ENCODE measurements at places on chromosomes 12 and 14. TPM values are rescaled to one million over a fixed set of nuclear protein-coding genes. Genes with fewer than 3 reads are reported as not detected.

B3GNT4 gene
- polyA plus RNA-seq: 2.1 TPM

DNA sequence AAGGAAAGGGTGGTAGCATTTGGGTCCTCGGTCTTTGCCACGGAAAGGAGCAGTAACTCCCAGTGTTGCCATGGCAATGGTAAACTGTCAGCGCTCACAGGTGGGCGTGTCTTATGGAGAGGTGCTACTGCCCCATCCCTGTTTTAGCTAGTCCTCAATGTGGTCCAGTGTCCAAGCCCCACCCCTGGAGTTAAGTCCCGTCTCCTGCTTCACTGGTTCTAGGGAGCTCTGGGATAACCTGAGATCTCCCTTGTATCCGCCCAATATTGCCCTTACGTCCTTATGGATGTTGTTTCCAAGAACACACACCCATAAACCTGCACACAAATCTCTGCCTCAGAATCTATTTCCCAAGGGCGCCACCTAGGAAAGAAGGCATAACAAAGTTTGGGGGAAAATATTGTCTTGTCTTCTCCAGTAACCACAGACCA, 64.2 kb downstream of the SPRING1 start:
- DNase-seq: no peak

- no peak for DNase-seq
Measured at GRCh38 chr12:85951823-85952222, 77.7 kb downstream of the NTS start.

DNA sequence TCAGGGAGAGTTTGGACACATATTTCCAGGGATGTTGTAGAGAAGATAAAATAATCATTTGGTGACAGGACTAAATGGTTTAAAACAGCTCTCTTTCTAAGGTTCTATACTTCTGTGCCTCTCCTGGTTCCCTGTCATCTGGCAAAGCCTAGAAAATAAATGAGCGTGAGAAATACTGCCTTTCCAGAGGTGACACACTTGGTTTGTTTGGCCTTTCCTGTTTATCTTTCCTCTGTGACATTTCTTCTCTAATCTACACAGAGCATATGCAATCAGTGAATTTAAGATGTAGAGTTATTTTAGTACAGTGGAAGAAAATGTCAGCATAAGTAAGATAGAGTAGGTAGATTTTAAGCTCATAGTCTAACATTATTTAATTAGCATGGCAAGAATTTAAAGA, 22.0 kb upstream of the SSTR1 start:
- DNase-seq: no peak

GLT8D2 gene
- 17.3 TPM for polyA plus RNA-seq

DNA sequence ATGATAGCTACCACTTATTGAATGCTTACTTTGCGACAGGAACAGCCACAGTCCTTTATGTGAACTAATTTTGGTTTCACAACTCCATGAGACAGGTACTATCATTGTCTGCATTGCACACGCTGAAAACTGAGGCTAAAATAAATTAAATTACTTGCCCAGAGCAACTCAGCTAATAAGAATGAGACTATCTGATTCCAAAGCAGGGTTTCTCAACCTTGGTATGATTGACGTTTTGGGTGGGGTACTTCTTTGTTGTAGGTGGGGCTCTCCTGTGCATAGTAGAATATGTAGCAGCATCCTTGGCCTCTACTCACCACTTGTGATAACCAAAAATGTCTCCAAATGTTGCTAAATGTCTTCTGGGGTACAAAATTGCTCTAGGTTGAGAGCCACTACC, 9.1 kb downstream of the PHLDA1 start:
- no peak for DNase-seq

A2M gene
- polyA plus RNA-seq: 200 TPM

VEZT gene
- polyA plus RNA-seq: 31.7 TPM

- no peak for DNase-seq
Measured at GRCh38 chr14:103392106-103392505, 6.9 kb downstream of the MARK3 start.

VRTN gene
- polyA plus RNA-seq: 3.5 TPM

GRCh38 chr14:37057776-37058175, 114.6 kb downstream of the SLC25A21 start:
- no peak for DNase-seq

GDF3 gene
- not detected for polyA plus RNA-seq

MGP gene
- polyA plus RNA-seq: 656 TPM

GRCh38 chr12:32577328-32577727, 101.8 kb upstream of the DNM1L start:
- DNase-seq: no peak

SLC17A8 gene
- 0.28 TPM for polyA plus RNA-seq

DNA sequence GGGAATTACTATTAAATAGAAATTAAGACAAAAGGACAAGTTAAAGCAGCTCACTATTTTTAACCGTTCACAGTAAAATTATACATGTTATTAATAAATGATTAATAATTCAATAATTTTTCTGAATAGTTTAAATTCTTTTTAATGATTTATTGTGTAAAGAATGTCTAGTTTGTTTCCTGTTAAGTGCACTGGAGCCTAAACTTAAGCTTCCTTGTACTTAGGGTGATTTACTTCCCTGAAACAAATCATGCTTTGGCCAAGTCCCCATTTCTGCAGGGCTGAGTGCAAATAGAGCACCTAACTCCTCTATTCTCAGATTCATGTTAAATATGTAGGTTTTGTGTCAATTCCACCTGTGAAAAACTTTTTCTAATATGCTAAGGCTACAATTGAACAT, 188.9 kb upstream of the PDZRN4 start:
- no peak for DNase-seq

GRCh38 chr12:112686373-112686772, 105.2 kb upstream of the RPH3A start:
- no peak for DNase-seq

CKB gene
- polyA plus RNA-seq: 504 TPM

LRRC9 gene
- polyA plus RNA-seq: 10.1 TPM

DNA sequence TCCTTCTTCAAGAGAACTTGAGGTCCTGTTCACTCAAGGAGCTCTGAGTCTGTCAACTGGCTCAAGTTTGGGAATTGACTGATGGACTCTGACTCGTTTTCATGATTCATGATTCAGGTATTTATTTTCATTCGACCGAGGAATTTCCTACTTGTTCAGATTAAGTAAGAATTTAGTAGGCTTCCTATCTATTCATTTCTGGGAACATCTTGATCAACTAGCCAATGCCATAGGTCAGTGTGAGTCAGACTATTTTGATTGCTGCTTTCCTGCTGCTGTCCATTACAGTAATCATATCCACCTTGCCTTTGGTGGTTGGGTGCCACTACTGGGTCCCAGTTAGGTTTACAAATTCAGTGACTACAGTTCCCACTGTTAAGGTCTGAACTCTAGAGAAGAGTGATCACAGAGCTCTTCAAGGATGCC, 6.1 kb downstream of the FAM186A start:
- no peak for DNase-seq

- no peak for DNase-seq
Measured at GRCh38 chr12:80988986-80989385, 51.3 kb upstream of the LIN7A start.

- no peak for DNase-seq
Measured at GRCh38 chr12:75481013-75481705, 604 bp downstream of the GLIPR1 start.

TCL1B gene
- polyA plus RNA-seq: 5.1 TPM

DNA sequence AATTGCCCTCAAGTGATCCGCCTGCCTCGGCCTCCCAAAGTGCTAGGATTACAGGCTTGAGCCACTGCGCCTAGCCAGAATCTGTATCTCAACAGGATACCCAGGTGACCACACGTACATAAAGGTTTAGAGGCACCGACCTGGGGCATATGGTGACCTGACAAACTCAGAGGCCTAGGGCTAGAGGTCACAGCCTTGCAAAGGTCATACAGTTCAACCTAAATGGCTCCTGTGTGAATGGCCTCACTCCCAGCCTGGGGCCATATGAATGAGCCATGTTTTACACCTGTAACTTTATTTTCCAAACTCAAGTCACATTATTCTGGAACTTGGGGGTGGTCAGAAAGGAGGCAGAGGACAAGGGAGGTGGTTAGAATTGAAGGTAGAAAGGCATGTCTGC, 10.0 kb downstream of the STXBP6 start:
- DNase-seq: no peak

DNA sequence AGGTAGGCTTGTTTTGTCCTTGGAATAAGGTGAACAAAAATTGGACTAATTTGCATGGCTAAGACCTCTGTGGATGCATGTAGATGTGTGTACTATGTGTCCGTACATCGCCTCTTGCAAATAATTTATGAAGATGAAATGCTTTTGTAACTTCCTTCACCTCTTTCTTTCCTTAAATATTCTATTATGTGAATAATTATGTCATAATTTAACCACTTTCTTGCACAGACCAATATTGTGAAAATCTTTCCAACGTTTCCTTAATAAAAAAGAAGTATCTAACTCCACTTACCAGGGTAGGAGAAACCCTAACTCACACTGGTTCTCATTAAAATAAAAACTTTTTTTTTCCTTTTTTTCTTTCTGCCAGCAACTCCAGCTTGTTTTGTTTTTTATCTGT, 4.0 kb downstream of the NANOG start:
- DNase-seq: no peak

KRT6C gene
- polyA plus RNA-seq: not detected

GRCh38 chr12:68043435-68043834, 54.2 kb downstream of the IFNG-AS1 start:
- no peak for DNase-seq

DNA sequence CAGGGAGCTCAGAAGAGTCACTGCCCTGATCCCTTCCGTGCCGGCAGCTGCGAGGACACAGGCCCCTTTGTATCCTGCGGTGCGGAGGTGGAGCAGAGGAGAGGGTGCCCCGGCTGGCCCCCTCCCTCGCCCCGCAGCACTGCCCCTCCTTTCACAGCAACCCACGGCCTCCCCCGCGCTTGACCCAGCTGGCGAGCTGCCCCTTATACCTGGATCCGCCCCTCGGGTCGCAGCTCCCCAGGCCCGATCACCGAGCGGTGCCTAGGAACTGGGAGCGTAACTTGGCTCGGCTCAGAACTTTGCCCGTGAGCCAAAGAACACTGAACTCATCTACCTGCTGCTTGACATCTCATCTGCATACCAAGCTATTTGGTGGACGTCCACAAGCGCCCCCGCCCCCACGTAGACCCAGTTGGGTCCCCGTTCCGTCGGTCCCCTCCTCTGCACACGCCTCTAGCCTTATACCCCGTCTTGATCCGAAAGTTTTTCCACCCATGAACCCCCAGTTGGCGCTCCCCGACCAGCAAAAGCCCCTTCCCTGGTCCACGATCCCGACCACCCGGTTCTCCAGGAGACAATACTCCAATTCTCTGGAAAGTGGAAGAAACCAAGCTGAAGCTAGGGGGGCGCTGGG, 697 bp upstream of the DNAJC14 start:
- DNase-seq: peak; percentile 66

- DNase-seq: no peak
Measured at GRCh38 chr12:71950404-71950803, 11.8 kb downstream of the TPH2 start.

DNA sequence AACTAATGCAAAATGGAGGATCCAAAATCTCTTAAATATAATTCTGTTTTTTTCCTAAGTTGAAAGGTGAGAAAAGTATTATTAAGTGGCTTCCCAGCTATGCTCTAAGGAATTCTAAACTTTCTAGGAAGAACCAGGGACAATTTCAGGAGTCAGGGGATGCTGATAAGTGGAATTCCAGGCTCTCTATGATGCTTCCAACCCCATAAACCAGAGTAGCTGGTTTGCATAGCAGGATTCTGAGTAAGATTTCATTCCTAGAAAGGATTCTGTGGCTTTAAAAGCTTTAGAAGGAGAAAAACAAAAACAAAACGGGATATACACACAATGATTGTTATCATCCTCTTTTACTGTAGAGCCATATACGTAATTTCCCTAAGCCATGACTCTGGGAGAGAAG, 93.9 kb downstream of the SLC16A7 start:
- DNase-seq: no peak

RNU6-7 gene
- polyA plus RNA-seq: not detected

- no peak for DNase-seq
Measured at GRCh38 chr14:102078831-102079699, 7.8 kb downstream of the HSP90AA1 start.

GRCh38 chr12:51549637-51550036, 41.4 kb upstream of the SCN8A start:
- no peak for DNase-seq

TMPRSS12 gene
- 65.6 TPM for polyA plus RNA-seq

DNA sequence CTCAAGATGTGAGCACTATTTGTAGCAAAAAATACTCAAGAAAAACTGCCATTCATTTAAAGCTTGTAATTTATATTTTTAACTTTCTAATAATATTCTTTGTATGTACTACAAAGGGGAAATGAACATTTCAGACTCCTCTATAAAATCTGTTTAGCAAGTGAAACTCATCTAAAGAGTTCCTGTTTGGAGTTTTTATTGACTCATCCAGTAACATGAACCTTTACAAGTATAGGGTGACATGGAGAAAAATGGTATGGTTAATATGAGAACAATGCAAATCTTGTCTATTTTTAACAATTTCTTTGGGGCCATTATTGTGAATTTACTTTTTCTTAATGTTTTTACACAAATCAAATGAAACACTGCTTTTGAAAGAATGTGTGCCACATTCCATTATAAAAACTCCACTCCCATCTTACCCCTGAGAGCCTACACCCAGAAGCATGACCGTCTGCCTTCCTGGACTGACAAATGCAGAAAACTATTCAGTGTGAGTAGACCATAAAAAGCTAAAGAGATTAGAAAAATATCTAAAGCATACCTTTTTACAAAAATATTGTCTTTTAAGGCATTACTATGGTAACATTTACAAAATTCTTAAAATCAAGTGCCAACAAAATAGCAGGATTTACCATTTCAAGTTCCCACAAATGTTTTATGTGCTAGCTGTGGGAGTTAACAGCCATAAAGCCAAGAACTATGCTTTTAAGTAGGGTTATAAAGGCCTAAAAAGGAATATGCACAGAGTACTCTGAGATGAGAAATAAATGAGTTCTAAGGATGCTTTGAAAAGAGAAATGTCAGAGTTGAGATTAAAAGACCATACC, 144.0 kb downstream of the ADAMTS20 start:
- DNase-seq: no peak

DNA sequence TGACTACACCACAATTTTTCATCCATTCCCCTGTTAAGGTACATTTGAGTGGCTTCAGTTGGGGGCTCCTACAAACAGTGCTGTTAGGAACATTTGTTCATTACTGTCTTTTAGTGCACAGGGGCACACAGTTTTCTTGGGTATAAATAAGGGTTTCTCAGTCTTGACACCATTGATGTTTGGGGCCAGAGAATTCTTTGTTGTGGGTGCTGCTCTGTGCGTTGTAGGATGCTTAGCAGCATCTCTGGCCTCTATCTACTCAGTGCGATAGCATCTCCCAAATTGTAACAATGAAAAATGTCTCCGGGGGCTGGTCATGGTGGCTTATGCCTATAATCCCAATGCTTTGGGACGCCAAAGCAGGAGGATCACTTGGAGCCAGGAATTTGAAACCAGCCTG, 153.0 kb upstream of the MYL2 start:
- no peak for DNase-seq

DNA sequence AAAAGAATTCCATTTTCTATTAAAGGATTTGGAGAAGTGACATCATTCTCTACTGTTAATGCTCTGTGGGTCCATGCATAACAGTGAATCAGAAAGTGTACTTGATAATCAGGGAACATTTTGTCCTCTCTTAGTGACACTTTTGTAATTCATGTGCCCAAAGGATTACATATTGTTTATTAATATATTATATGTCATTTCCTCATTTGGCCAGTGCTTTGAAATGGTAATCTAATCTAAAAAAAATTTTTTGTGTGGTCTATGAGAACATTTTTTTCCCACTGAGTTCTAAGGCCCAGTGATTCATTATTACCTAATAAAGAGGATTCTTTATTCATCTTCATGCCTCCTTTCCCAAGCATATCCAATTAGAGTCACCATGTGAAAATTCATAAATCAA, 79.7 kb upstream of the MYF6 start:
- no peak for DNase-seq

GRCh38 chr12:94182986-94183707, 34.8 kb downstream of the PLXNC1 start:
- DNase-seq: no peak

RPGRIP1 gene
- 110 TPM for polyA plus RNA-seq

MYF5 gene
- polyA plus RNA-seq: not detected

All from testis (tissue), 5 donors.